Natural killer cell (primary cell): ENCODE measurements at places on chromosomes 3 and 15. TPM values are rescaled to one million over a fixed set of nuclear protein-coding genes. Genes with fewer than 3 reads are reported as not detected.

GRCh38 chr15:65816441-65816840 lies 24.3 kb upstream of the DENND4A start:
- DNase-seq = no peak

Gene FOXB1
- not detected for total RNA-seq

DNA sequence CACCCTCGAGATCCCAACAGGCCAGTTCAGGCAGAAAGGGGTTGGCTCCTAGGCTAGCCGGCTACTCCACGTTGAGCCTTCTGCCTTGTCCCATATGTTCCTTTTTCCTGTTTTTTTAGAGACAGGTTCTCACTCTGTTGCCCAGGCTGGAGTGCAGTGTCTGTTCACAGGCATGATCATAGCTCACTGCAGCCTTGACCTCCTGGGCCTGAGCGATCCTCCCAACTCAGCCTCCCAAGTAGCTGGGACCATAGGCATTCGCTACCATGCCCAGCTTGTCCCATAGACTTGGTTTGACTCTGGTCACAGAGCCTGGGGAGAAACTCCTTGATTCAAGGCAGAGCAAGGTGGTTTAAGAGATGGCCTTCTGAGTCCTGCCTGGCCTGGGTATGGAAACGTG lies 32.3 kb downstream of the ZNF710 start:
- DNase-seq = no peak

GRCh38 chr15:56919031-56919608 lies 676 bp downstream of the TCF12 start:
- DNase-seq = peak; percentile 77

DNA sequence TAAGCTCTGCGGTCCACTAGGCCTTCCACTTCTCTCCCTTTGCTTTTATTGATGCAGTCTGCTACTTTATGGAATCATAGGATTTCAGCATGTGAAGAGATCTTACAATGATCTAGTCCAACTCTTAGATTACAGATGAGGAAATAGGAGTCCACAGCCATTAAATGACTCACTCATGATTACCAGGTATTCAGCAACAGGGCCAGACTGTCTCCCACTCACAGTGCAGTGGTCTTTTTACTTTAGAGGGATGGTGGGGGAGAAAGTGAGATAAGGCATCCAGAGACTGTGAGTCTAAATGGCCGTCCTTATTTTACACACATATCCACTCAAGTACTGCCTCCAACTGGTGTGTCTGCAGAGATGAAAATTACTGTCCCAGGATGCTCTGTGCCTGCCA lies 88.5 kb upstream of the SKOR1 start:
- DNase-seq = no peak

Gene TRIM59
- 17.9 TPM for total RNA-seq

- no peak for DNase-seq
Measured at GRCh38 chr3:61008998-61009380, 242.3 kb downstream of the FHIT start.

Gene PRR23B
- not detected for total RNA-seq

DNA sequence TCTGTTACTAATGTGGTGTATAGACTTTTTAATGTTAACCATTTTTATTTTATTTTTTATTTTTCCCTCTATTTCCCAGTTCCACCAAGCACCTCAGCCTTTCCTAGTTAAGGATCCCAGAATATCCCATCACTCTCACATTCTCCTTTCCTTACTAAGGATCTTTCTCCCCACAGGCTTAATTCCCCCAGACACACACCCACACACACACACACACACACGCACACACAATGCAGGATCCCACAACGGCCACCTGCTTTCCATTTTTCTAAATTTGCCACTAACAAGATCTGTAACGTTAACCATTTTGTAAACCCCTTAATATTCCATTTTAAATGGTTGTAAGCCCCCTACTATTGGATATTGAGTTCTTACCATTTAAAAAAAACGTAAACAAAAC lies 404.1 kb downstream of the ZIC1 start:
- no peak for DNase-seq

Gene KNG1
- total RNA-seq = not detected

- no peak for DNase-seq
Measured at GRCh38 chr3:131328721-131329120, 52.9 kb upstream of the NUDT16 start.

Gene CCDC13
- total RNA-seq = 0.47 TPM

DNA sequence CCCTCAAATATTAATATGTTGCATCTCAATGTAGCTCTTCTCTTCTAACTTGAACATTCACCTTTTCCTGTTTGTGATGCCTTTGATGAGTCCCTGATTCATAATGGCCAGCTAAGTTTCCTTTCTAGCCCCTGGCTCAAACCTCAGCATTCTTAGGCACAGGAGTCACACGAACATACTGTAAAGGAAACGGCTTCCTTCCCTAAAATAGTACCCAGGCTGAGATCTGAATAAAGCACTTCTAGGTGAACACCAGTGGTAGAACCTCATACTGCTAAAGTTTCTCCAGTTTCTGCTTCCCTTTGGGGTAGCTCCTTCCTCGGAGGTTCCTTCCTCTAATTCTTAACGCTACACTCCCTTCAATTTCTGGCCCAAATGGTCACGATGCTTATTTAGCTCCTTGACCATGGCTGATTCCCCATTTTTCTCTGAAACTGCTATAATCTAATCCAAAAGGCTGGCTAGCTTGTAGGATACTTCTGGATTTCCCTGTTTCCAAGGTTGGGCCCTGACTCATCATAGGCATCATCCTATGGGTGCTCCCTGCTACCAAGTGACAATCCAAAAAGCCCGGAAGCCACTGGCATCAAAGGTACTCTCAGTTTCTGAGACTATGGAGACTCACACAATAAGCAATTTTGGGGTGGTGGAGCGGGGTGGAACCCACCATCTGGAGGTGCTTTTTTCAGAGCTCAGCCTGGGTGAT lies 2.4 kb downstream of the ANAPC13 start:
- no peak for DNase-seq

DNA sequence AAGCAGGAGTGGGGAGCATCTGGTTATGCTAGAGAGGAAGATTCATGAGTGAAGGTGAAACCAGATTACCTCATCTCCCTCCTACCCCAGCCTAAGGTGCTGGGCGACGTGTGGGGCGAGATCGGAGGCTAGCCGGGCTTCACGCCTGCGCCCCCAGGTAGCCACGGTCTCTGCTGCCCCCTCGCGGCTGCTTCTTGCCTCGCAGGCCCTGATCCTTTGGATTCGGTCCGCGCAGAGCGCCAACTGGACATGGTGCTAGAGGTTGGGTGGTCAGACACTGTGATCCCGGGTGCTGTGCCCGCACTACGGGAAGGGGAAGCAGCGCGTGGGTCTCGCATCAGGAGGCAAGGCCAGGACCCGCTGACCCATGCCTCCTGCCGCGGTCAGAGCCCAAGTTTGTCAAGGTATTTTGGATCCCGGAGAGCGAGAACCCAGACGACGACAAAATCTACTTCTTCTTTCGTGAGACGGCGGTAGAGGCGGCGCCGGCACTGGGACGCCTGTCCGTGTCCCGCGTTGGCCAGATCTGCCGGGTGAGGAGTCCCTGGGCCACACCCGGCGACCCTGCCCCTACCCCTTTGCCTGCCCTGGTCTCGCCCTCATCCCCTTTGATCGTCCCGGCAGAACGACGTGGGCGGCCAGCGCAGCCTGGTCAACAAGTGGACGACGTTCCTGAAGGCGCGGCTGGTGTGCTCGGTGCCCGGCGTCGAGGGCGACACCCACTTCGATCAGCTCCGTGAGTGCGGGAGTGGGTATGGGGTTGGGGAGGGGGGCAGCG lies 4.2 kb downstream of the SEMA3B start:
- DNase-seq = peak; percentile 91

DNA sequence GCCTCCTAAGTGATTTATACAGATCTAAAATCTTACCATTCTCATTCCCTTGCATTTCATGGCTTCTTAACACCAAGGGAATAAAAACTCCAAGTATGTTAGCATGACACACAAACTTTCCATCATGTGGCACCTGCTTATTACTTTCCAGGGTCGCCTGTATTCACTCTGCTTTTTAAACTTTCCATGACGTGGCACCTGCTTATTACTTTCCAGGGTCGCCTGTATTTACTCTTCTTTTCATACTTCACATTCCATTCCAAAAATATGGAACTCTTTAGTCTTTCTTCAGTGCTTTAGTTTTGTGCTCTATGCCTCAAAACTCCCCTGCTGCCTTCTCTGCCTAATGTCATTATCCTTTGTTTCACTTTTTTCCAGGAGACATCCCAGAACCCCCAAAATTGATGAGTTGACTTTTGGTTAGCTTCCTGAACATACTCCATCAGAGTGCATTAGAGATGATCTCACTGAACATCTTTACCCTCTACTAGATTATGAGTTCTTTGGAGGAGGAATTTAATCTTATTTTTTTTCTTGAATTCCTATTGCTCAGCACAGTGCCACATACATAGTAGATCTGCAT lies 47.0 kb downstream of the CALML4 start:
- DNase-seq = no peak

Gene TRPC1
- 0.21 TPM for total RNA-seq

Gene TRIM42
- not detected for total RNA-seq

GRCh38 chr3:142828703-142829305 lies 60.1 kb downstream of the PCOLCE2 start:
- peak; percentile 68 for DNase-seq
